Activated T-helper 1 cell treated with anti-CD3 and anti-CD28 coated beads, Interleukin-2, amount 50 U/mL, for 16 hours (primary cell): ENCODE measurements at places on chromosomes 3 and 15.

DNA sequence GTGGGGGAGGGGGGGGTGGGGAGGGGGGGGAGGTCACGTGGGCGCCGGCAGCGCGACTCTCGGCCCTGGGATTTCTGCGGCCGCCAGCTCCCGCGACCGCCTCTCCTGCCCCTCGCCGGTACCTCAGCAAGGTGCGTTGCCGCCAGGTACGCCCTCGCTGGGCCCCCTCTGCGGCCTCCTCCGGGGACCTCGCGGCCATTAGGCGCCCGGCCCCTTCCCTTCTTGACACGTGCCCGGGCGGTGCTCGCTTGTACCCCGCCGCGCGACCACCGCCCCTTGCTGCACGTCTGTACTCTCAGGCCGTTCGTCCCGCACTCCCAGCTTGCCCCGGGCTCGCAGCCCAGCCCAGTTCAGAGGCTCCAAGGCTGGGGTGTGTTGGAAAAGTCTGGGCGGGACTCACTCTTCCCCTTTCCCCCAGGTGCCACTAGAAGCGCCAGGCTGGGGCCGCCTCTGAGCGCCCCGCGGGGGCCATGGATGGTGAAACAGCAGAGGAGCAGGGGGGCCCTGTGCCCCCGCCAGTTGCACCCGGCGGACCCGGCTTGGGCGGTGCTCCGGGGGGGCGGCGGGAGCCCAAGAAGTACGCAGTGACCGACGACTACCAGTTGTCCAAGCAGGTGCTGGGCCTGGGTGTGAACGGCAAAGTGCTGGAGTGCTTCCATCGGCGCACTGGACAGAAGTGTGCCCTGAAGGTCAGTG is at the start of gene MAPKAPK3:
MAPKAPK3 (plus strand) TSS at position 56 of the 696 bp plus-strand sequence; CDS start at position 471, 415 bp downstream.
- DNase-seq = no peak

GRCh38 chr3:31102196-31102879 is 207.9 kb upstream of the GADL1 start:
- DNase-seq = no peak

GRCh38 chr15:57865294-57865693 is 158.8 kb downstream of the POLR2M start:
- no peak for DNase-seq

GRCh38 chr15:65346856-65347598 is 30.8 kb downstream of the IGDCC3 start:
- DNase-seq = no peak

DNA sequence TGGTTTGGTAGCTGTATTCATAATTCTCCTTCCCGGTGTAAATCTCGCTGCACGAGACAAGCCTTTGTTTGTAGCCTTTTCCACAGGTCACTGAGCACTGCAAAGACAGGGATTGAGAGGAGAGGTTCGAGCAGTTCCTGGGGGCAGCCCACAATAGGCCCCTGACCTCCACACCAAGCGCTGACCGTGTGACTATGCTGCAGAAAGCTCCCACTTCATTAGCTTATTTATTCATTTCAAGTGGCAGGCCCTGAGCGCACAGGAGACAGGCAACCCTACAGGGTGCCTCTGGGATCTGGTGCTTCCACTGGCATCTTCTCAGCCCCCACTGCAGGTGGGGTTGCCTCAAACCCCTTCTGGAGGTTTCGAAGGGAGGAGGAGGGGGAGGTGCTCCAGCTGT is 140.9 kb downstream of the ADAMTS9 start:
- no peak for DNase-seq

- no peak for DNase-seq
Measured at GRCh38 chr3:36959821-36960220, 15.0 kb upstream of the TRANK1 start.

DNA sequence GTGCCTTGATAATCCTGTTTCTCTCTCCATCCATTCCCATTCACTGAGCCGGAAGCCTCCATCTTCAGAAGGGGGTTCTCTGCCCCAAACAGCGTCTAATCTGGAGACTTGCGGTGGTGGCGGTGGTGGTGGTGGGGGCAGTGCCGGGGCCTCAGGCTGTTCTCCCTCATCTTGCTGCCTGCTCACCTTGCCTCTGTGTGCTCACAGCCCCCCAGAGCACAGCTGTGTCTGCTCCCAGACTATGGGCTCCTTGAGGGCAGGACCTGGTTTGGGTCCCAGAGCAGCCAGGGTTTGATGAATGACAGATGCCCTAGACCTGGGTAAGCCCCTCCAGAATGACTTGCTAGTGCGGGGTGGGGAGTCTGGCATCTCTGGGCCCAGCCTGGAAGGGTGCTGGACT is 430 bp upstream of the PSTPIP1 start:
- DNase-seq = no peak

- DNase-seq = no peak
Measured at GRCh38 chr3:147119989-147120388, 286.4 kb downstream of the ZIC4 start.

GRCh38 chr15:27037501-27037900 is 66.5 kb downstream of the GABRG3 start:
- no peak for DNase-seq

DNA sequence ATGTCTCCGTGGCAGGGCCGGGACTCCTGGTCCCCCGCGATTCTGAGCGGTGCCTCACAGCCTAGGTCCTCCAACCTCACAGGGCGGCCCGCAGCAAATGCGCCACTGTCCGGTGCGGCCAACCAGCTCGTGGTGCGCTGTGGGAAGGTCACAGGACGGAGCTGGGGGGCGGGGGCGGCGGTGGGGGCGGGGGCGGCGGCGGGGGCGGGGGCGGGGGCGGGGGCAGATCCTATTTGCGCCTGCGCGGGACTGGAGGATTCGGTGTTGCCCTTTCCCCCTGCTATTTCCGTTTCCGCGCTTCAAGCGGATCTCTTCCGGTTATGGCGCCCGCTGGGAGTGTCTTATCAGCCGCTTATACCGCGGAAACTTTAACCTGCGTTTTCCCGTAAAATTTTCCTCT is 106.7 kb upstream of the SNRPN start:
- DNase-seq = no peak

GRCh38 chr15:38564557-38565286 is at the start of gene RASGRP1:
Gene RASGRP1, minus strand, starts transcription at chr15:38564814. Its CDS starts 186 bp downstream, at chr15:38564628.
- DNase-seq = peak; percentile 77

DNA sequence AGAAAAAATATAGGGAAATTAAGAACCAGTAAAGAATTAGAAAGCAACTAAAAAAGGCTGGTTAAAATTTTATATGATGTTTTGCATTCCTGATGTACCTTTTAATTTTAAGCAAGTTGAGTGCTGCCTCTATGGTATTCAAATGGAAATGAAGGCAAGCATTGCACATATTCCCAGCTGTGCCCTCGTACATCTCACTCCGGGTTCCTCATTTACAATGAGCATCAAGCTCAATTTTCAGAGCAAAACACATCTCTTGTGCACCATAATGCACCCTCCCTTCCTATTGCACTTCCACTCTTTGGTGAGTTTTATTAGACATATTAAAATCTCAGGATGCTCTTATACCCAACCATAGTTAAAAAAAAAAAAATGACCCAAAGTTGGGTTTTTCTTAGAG is 267.9 kb downstream of the CHST2 start:
- DNase-seq = no peak

DNA sequence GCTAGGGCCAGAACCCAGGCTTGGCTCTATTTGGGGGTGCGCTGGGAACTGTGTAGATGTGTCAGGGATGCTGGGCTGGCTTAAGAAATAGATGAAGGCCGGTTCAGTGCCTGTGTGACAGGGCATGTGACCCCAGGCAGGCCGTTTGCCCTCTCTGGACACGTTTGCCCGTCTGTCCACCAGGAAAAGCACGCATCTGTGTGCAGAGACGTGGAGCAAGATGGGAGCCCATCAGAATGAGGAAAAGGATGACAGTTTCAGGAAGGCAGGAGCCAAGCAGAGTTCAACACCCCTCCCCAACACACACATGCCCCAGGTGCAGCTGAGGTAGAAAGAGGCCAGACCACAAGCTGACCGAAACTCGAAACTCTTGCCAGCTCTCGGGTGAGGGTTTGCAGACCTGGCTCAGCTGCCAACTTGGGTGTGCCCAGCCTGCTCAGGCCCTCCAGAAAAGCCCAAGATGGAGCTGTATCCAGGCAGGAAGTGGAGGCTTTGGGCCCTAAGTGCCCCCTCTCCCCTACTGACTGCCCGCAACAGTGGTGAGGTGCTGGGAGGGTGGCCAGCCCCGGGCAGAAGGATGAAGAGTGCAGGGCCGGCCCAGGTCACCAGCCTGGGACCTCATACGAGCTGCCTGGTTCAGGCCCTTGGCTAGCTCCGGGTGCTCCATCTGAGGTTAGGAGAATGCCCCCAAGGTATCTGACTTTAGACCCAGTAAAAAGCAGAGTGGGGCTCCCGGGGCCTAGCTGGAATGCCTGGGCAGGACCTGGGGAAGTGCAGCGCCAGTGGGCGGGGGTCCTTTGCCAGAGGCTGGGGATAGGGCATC is 10.2 kb upstream of the MESP1 start:
- DNase-seq = no peak

DNA sequence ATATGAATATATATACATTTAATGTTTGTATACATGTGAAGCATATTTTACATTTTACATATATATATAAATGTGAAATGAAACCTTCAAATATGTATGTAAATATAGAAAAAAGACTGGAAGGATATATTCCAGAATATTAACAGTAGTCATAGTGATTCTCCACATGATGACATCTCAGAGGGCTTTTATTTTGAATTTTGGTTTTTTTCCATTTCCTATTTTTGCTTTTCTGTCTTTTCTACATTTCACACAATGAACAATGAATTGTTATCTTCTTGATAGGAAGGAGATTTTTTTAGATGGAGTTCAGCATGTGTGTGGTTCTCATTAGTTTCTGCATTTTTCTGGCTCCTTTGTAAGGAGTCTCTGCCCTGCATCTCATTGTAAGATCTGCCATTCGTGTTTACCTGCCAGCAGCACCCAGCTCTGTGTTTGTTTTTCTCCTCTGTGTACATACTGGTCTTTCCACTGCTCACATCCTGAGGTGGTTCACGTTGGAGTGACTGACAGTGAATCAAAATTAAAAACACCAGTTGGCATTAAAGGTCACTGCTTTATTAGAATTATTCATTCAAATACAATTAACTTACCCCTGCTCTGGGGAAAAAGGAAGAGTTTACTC is 425.3 kb upstream of the MDFIC2 start:
- DNase-seq = no peak

- DNase-seq = no peak
Measured at GRCh38 chr15:46677491-46677890, 1039.8 kb upstream of the SEMA6D start.

GRCh38 chr3:63355809-63356208 is 77.7 kb downstream of the SYNPR start:
- no peak for DNase-seq

- DNase-seq = no peak
Measured at GRCh38 chr3:13353936-13354542, 66.1 kb downstream of the NUP210 start.

GRCh38 chr3:33074217-33075067 is 22.5 kb downstream of the GLB1 start:
- DNase-seq = peak; percentile 38

GRCh38 chr3:124206225-124207055 is 214.5 kb upstream of the ROPN1 start:
- DNase-seq = no peak

GRCh38 chr3:191283400-191283799 is 45.8 kb upstream of the CCDC50 start:
- no peak for DNase-seq

GRCh38 chr15:88239594-88239993 is 16.9 kb downstream of the NTRK3 start:
- no peak for DNase-seq

GRCh38 chr3:17802950-17803349 is 60.5 kb upstream of the TBC1D5 start:
- no peak for DNase-seq

DNA sequence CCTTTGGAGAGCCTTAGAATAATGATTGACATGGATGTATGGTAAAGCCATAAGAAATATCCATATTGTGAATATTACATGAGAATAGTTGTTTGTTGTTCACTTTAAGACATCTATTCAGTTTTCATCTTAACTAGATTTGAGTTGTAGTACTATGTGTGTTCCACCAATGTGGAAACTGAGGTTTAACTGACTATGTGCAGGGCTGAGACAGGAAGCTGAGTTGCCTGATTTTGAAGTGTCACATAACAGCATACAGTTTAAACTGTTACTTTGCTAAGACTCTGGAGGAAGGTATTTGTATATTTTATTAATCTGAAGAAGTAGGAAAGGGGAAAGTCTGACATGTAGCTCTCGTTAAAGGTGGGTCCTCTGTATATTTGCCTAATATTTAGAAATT is 2.1 kb downstream of the ECT2 start:
- DNase-seq = no peak

GRCh38 chr3:10198226-10198625 is 33.5 kb downstream of the IRAK2 start:
- no peak for DNase-seq

DNA sequence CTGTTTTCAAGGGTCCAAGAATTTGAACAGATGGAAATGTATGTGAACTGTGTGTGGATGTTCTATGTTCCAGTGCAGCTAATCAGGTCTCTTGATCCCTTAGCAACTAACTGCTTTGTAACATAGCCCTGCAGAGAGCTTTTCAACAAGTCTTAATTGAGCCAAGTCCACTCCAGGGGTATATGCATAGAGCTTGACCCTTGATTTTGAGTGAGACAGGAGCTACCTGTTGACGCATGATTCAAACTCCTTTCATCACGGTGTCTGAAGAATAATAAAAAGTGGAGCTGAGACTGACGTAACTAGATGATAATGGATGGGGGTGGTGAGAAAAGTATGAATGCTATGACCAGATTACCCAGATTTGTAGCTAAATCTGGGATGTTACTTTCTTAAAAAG is 93.3 kb upstream of the CCDC54 start:
- DNase-seq = no peak

GRCh38 chr3:13031621-13032020 is 41.6 kb downstream of the IQSEC1 start:
- no peak for DNase-seq

DNA sequence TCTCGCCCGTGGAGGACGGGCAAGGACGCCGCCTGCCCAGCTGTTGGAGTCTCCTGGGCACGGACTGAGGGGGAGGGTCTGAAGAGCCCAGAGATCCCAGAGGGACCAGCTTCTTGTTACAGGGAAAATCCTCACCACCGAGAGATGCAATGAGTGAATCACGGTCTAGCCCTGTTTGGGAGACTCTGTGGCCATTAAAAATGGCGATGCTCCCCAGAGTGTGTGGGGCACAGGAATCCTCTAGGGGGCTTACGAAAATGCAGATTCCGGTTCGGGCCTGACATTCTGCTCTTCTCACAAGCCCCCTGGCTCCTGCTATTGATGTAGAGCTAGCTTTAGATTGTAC is 35.5 kb upstream of the EPHB3 start:
- no peak for DNase-seq

- DNase-seq = no peak
Measured at GRCh38 chr3:16523778-16524177, 10.3 kb upstream of the RFTN1 start.

GRCh38 chr15:66809664-66810063 is 107.6 kb downstream of the SMAD6 start:
- DNase-seq = no peak

- no peak for DNase-seq
Measured at GRCh38 chr15:87939848-87940457, 316.6 kb downstream of the NTRK3 start.
